ENCODE measurements at places on chromosomes 4 and X.

GRCh38 chr4:40865696-40866095 lies 115.9 kb downstream of the NSUN7 start:
- H3K36me3 ChIP-seq, result no peaks in the 10 kb centered on the region
- no peak for DNase-seq
- no peak overlapping the region for H3K27ac ChIP-seq
- no peaks in the 10 kb centered on the region for H3K4me1 ChIP-seq

DNA sequence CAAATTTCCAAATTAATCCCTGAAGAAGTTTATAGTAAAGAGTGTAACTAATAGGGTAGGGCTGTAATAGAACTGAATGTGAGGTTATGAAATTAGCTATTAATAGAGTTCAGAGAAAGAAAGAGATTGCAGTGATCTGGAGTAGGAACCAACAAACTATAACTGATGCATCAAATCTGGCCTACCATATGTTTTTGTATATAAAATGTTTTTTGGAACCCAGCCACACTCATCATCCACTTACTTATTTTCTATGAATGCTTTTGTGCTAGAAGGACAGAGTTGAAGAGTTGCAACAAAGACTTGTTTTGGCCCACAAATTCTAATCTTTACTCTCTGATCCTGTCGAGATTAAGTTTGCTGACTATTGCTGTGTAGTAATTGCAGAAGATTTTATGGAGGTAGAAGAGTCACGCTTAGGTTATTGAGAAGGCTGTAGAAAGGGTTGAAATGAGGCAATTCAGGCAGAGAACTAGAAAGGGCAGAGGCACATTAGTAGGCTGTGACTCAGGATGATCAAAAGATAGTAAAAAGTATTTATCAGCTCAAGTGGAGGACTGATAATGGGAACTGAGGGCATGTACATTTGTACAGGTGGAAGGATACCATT lies 298.7 kb upstream of the EMCN start:
- no peak overlapping the region for H3K4me3 ChIP-seq
- H3K36me3 ChIP-seq, result no peaks in the 10 kb centered on the region
- no peaks in the 10 kb centered on the region for H3K27me3 ChIP-seq
- no peak overlapping the region for H3K27ac ChIP-seq
- H3K4me1 ChIP-seq, result no peaks in the 10 kb centered on the region

GRCh38 chrX:3757510-3758025 lies 44.1 kb upstream of the PRKX start:
- H3K27ac ChIP-seq, result no peak overlapping the region
- H3K4me3 ChIP-seq, result no peak overlapping the region
- DNase-seq, result no peak
- no peaks in the 10 kb centered on the region for H3K27me3 ChIP-seq
- H3K36me3 ChIP-seq, result no peaks in the 10 kb centered on the region

DNA sequence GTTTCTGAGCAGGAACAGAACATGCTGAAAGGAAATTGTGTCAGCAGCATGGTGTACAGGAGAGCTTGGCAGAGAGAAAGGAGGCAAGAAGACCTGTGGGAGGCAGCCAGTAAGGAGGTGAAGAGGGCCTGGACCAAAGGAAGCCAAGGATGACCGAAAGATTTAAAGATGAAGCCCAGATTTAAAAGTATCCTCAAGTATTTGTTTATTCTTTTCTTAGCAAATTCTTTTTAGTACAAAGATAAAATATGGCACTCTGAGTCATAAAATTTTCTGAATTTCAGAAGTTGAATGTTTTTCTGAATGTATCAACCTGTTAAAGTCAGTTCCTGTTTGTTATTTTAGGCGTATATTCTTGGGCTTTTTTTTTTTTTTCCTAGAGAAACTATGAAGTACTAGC lies 3.5 kb downstream of the PKD2 start:
- H3K27me3 ChIP-seq, result no peaks in the 10 kb centered on the region
- H3K4me1 ChIP-seq, result peaks cover 44% of the 10 kb centered on the region
- peaks cover 2% of the 10 kb centered on the region for H3K36me3 ChIP-seq
- peak overlapping the region; percentile 1 for H3K4me3 ChIP-seq
- no peak for DNase-seq

DNA sequence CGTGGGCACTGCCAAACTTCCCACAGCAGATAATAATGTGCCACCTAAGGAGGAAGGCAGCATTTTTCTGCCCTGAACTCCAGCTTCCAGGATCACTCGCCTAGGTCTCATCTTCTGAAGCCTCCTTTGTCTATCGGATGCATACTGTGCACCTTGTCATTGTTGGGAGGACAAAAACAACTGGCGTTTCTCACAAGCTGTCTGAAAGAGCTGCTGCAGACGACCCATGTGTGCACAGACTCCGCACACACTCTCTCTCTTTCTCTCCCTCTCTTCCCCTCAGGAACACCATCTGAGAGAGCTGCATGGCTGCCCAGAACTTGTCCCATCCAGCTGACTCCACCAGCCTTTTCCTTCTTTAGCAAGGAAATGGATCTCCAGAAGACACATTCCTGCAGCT lies 83.0 kb downstream of the MAML3 start:
- DNase-seq, result no peak
- H3K36me3 ChIP-seq, result peaks cover 3% of the 10 kb centered on the region
- H3K4me1 ChIP-seq, result peaks cover 20% of the 10 kb centered on the region
- peak overlapping the region; percentile 87 for H3K27ac ChIP-seq
- peak overlapping the region; percentile 66 for H3K4me3 ChIP-seq
- peaks cover 38% of the 10 kb centered on the region for H3K27me3 ChIP-seq
